GM12878 (cell line): ENCODE measurements at places on chromosomes 1 and 21. TPM values are rescaled to one million over a fixed set of nuclear protein-coding genes. Genes with fewer than 3 reads are reported as not detected.

The MXRA8 gene
- total RNA-seq, result 0.29 and 0.54 TPM in 2 replicates

The KRTAP12-2 gene
- total RNA-seq, result not detected in 2 replicates

The OR2L2 gene
- total RNA-seq, result not detected in 2 replicates

The APOBEC4 gene
- total RNA-seq, result not detected in 2 replicates

The SPAG17 gene
- not detected in 2 replicates for total RNA-seq

The CLCA2 gene
- total RNA-seq, result not detected in 2 replicates

The SLC44A3 gene
- not detected in 2 replicates for total RNA-seq

DNA sequence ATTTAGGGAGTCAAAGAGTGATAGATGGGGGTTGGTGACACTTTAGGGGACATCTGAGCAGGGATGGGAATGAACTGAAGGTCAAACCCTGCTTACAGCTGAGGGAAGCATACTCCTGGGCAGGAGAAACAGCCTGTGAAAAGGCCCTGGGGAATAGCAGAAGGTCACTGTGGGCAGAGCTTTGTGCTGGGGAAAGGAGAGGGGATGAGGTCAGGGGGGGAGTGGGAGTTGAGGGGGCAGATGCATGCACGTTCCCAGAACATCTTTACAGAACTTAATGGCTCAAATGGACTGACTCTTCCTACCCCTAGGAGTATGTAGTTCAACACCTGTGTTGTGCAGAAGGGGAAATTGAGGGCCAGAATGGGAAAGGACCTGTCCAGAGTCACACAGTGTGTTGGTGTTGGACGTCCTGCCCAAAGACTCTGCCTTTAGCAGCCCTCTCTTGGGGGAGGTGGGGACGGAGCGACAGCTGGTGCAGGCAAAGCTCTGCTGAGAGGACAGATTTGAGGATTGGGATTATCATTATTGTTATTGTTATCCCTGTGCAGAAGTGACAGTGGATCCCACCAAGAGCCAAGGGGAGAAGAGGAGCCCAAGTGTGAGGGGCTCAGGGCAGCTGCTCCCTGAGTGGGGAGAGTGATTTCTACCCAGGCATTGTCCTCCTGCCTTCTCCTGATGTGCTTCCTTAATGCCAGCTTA, 116.5 kb downstream of the PTPRU start:
- H3K27me3 ChIP-seq, result peaks cover 2% of the 10 kb centered on the region
- no peak overlapping the region for H3K4me3 ChIP-seq
- no peak overlapping the region for H3K27ac ChIP-seq
- no peak for DNase-seq

DNA sequence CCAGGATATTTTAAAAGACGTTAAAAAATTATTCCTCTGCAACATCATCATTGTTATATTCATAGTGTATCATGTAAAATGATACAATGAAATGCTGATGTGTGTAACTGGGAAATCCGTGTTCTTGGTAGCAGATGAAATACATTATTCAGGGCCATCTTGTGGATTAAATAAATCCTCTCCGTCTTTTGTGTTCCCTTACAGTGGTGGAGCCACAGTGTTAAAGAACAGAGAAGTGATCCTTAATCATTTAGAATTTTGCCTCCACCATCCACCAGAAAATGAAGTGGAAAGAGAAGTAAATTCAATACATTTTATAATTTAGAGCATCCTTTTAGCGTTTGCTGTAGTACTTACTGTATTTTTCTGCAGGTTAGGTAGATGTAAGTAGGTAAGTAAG, 1.3 kb downstream of the DYRK3 start:
- no peak overlapping the region; the same call in 1 of the 2 replicates for H3K27ac ChIP-seq
- H3K27me3 ChIP-seq, result no peaks in the 10 kb centered on the region
- H3K4me3 ChIP-seq, result peak overlapping the region; percentile 94
- no peaks in the 10 kb centered on the region for H3K36me3 ChIP-seq
- no peak for DNase-seq

- no peak for DNase-seq
- H3K27me3 ChIP-seq, result peaks cover 1% of the 10 kb centered on the region; the same call in 1 of the 2 replicates
- H3K4me1 ChIP-seq, result no peaks in the 10 kb centered on the region
- H3K4me3 ChIP-seq, result no peak overlapping the region
- H3K27ac ChIP-seq, result no peak overlapping the region
These were observed 7.1 kb upstream of the ZNF669 start for GRCh38 chr1:247111259-247111699.

DNA sequence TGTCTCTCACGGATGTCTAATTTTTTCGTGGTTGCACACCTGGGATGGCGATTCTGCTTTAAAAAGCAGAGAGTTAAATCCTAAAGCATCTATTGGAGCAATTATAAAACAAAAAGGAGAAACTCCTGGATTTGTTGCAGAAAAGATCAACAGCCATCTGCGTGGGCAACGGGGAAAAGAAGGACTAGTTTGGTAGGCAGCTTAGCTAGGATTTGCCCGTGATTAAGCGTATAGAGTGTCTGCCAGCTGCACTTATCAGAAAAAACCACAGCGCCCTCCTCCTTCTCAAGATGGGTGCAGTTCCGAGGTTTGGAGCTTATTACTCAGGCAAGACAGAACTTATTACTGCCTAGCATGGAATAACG, 526 bp upstream of the SLC25A24 start:
- no peaks in the 10 kb centered on the region for H3K4me1 ChIP-seq
- no peaks in the 10 kb centered on the region for H3K36me3 ChIP-seq
- peaks cover 7% of the 10 kb centered on the region for H3K27me3 ChIP-seq
- H3K4me3 ChIP-seq, result peak overlapping the region; percentile 74
- no peak overlapping the region for H3K27ac ChIP-seq

GRCh38 chr21:42269386-42269785, 45.8 kb downstream of the TFF3 start:
- H3K4me3 ChIP-seq, result no peak overlapping the region
- no peak for DNase-seq
- H3K36me3 ChIP-seq, result no peaks in the 10 kb centered on the region
- H3K27me3 ChIP-seq, result no peaks in the 10 kb centered on the region
- H3K27ac ChIP-seq, result no peak overlapping the region

DNA sequence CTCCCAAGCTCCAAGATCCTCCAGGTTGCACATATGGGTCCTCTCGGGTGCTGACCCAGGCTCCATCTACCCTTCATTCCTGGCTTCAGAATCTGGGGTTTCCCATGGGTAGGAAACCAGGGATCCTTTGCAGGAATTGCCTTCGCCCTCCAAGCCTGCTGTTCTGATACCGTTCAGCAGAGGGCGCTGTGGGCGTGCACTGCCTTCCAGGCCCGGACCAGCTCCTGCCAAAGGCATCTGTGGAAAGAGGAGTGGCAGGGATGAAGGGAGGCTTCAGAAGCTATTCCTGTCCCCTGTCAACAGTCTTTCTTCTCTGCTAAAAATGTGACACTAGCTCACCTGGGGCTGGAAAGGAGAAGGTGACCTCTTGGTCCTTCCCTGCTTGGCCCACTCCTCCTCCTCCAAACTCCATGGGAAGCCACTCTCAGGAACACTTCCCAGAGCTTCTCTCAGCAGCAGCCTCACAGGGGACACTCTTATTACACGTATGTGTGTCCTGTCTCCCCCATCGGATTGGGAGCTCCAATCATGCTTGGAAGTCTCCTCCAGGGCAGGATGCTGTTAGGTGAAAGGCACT, 71.2 kb downstream of the VWA5B1 start:
- H3K27ac ChIP-seq, result no peak overlapping the region
- peaks cover 7% of the 10 kb centered on the region for H3K27me3 ChIP-seq
- H3K4me1 ChIP-seq, result peaks cover 6% of the 10 kb centered on the region; the same call in 1 of the 2 replicates

DNA sequence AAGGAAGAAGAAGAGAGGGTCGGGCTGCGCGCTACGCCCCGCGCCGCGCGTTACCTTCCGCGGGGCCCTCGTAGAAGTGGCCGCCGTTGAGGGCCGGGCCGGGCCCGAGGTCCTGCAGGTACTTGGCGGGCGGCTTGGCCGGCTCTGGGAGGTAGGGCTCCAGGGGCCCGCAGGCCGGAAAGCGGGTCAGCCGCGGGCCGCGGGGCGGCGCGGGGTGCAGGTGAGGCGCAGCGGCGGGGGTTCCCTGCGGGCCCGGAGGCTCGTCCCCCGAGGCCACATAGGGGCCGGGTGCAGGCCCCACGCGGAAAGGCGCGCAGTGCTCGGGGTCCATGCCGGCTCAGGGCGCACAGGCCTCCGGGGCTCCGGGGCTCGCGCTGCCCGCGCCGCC, 196 bp downstream of the ALX3 start:
- no peak overlapping the region for H3K4me3 ChIP-seq
- DNase-seq, result no peak
- no peaks in the 10 kb centered on the region for H3K4me1 ChIP-seq
- peaks cover 36% of the 10 kb centered on the region for H3K27me3 ChIP-seq
- H3K36me3 ChIP-seq, result no peaks in the 10 kb centered on the region
- no peak overlapping the region for H3K27ac ChIP-seq

GRCh38 chr1:206083750-206084149, 30.8 kb downstream of the RHEX start:
- H3K36me3 ChIP-seq, result no peaks in the 10 kb centered on the region
- no peak overlapping the region for H3K4me3 ChIP-seq
- H3K27me3 ChIP-seq, result no peaks in the 10 kb centered on the region; the same call in none of the 2 replicates

- no peaks in the 10 kb centered on the region for H3K36me3 ChIP-seq
- H3K4me3 ChIP-seq, result no peak overlapping the region
- no peak for DNase-seq
- H3K27ac ChIP-seq, result no peak overlapping the region
- no peaks in the 10 kb centered on the region for H3K4me1 ChIP-seq
- no peaks in the 10 kb centered on the region for H3K27me3 ChIP-seq
These were observed 105.4 kb downstream of the MAP3K21 start for GRCh38 chr1:233432916-233433315.

DNA sequence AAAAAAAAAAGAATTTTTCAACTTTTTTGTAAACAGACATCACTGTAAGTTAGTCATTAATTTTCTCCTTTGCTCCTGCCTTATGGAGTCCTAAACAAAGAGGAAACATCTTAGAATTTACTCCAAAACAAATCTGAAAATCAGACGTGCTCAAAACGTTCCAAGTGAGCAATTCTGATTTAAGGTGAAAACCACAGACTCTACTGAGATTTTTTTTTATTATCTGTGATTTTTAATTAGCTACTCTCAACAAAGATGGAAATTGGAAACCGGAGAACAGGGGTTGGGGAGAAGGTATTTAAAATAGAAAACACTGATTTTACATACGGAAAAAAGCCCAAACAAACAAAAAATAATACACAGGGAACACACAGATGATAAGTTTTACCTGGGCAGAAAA, 7.8 kb upstream of the CTSK start:
- peaks cover 4% of the 10 kb centered on the region; the same call in 1 of the 2 replicates for H3K4me1 ChIP-seq
- no peaks in the 10 kb centered on the region for H3K27me3 ChIP-seq
- H3K4me3 ChIP-seq, result no peak overlapping the region
- H3K27ac ChIP-seq, result no peak overlapping the region
- H3K36me3 ChIP-seq, result peaks cover 3% of the 10 kb centered on the region
- no peak for DNase-seq

DNA sequence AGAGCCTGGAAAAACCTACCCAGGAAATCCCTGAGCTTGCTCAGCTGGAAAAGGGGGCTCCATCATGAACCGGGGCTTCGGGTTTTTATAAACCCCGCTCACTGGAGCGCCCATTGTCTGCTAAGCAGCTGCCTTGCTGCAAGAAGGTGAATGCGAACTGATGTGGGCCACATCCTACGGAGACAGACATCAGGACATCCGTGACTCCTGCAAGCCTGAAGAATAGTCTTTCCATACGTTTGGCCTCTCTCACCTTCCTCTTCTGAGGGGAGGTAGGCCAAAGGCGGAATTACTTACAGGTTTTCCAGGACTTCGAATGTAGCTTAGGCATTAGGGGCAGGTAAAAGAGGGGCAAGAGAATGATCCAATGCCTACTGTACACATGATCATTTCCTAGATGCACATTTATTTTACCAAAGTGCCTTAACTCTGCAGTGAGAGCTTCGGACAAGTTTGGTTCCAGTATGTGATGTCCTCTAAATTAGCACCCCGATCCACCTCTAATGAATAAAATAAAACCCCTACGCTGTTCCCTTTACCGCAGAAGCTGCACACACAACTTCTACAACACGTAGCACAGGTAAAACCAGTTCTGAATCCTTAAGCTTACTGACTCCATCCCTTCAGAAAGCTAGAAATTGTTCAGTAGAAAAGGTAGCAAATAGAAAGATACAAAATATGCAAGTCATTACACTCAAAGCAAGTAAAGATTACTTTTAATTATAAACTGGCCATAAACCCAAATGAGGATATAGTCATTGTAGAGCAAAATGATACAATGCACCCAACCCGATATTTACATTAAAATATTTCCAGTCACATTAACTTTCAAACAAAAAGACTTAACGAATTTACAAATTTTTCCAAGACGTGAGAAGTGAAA, 866 bp upstream of the SORT1 start:
- peaks cover 4% of the 10 kb centered on the region; the same call in 1 of the 2 replicates for H3K27me3 ChIP-seq
- peaks cover 16% of the 10 kb centered on the region for H3K36me3 ChIP-seq
- no peaks in the 10 kb centered on the region; the same call in 1 of the 2 replicates for H3K4me1 ChIP-seq
- DNase-seq, result no peak
- H3K27ac ChIP-seq, result no peak overlapping the region

DNA sequence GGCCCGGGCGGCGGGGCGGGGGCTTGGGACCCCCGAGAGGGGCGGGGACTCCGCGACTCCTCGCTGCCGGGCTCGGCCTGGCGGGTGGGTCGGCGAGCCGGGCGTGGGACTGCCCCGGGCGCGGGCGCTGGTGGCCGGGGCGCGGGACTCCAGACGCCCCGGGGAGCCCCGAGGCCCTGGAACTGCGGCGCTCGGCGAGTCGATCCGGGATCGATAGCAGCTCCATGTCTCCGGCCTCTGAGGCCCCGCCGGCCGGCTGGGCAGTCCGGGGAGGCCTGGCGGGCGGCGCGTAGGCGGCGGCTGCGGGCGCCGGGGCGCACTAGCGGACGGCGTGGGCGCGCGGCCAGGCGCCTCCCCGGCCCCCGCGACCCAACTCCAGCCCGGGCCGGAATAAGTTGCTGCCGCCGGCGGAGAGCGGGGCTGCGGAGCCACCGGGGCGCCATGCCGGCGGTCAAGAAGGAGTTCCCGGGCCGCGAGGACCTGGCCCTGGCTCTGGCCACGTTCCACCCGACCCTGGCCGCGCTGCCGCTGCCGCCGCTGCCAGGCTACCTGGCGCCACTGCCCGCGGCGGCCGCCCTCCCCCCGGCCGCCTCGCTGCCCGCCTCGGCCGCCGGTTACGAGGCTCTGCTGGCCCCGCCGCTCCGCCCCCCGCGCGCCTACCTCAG, 400 bp downstream of the SAMD11 start:
- H3K27ac ChIP-seq, result no peak overlapping the region
- DNase-seq, result no peak
- H3K4me3 ChIP-seq, result no peak overlapping the region
- H3K27me3 ChIP-seq, result peaks cover 24% of the 10 kb centered on the region

- H3K36me3 ChIP-seq, result no peaks in the 10 kb centered on the region
- no peaks in the 10 kb centered on the region for H3K27me3 ChIP-seq
- DNase-seq, result no peak
- H3K27ac ChIP-seq, result no peak overlapping the region
These were observed 141.9 kb upstream of the LRRC7 start for GRCh38 chr1:69425871-69426270.
